ENCODE measurements at places on chromosomes 12 and 14.

- no peak for DNase-seq
Measured at GRCh38 chr12:65620046-65620445, 204.2 kb upstream of the HMGA2 start.

- DNase-seq, result no peak
Measured at GRCh38 chr12:90611891-90612290, 343.1 kb downstream of the CCER1 start.

DNA sequence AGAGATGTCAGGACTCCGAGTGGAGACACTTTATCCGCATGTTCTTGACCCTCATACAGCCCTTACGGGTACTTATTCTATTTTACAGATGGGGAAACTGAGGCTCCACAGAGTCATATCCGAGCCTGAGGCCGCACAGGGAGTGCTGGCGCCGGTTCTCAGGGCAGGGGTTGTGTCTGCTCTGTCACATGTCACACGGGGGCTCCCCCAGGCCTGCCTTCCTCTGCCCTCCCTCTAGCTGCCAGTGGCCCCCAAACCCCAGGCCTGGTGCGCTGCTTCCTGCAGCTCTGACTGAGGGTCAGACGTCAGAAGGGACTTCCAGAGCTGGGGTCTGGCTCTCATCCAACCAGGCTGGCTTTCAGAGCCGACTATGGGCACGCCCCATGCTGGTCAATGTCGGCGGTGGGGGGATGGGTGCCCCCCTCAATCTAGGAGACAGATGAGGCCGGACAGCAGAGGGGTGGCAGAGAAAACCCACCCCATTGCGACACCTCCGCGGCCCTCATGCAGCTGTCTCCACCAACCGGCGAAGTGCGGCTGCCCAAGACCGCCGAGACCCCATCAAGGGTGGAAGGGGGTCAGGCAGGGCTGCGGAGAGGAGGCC is 811 bp upstream of the INF2 start:
- DNase-seq, result peak; percentile 62

DNA sequence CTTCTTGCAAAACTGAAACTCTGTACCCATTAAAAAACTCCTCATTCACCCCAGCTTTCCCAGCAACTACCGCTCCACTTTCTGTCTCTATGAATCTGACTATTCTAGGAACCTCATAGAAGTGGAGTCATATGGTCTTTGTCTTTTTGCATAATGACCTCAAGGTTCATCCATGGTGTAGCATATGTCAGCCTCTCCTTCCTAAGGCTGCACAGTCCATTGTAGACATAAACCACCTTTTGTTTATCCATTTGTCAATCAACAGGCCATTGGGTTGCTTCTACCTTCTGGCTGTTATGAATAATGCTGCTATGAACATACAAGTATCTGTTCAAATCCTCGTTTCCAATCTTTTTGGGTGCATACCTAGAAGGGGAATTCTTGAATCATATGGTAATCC is 21.1 kb downstream of the NT5DC3 start:
- no peak for DNase-seq

GRCh38 chr12:112848972-112849371 is 57.4 kb downstream of the RPH3A start:
- DNase-seq, result no peak

DNA sequence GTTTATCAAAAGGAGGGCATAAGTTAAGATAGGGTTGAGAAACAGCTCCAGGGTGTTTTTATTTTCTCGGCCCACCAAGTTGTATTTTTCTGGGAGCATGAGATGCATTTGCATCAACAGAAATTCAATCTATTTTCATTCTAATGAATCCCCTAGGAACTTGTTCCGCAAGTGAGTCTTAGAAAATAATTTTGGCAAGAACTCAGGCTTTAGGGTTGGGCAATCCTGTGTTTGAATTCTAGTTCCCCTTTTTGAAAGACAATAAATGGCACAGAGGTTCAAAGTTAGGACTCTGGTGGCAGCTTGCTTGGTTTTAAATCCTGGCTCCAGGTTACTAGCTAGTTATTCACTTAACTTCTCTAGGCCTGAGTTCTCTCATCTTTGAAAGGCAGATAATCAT is 23.7 kb downstream of the SLC5A8 start:
- DNase-seq, result no peak

All from MG63 (cell line).